Nucleus accumbens (tissue), 56 donors: ENCODE measurements at places on chromosomes 1 and 21.

DNA sequence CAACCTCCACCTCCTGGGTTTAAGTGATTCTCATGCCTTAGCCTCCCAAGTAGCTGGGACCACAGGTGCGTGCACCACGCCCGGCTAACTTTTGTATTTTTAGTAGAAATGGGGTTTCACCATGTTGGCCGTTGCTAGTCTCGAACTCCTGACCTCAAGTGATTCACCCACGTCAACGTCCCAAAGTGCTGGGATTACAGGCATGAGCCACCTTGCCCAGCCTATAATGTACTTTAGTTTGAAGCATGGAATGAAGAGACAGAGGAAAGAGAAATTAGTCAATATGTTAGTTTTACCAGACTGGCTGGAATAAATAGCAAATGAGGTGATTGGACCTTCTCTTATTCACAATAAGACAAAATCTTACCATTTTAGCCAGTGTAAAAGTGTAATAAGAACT lies 89.0 kb downstream of the GTF2B start:
- DNase-seq: no peak

DNA sequence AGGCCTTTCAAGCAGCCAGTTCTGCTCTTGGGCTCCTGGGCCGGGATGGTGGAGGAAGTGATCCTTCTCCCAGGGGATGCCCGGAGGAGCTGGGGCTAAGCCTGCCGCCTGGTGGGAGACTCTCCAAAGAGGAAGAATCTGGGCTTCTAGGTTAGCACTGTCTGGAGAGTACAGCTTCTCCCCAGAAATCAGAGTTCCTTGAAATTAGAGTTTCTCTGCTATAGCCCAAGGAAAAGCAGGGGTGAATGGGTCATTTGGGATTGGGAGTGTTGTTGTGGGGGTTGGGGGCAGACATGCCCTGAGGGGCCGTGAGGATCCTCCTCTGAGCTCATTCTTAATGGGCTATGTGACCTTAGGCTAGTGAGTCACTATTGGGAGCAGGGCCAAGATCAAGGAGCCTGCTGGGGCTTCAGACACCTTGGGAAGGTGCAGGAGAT lies 6.5 kb downstream of the LGR6 start:
- no peak for DNase-seq

DNA sequence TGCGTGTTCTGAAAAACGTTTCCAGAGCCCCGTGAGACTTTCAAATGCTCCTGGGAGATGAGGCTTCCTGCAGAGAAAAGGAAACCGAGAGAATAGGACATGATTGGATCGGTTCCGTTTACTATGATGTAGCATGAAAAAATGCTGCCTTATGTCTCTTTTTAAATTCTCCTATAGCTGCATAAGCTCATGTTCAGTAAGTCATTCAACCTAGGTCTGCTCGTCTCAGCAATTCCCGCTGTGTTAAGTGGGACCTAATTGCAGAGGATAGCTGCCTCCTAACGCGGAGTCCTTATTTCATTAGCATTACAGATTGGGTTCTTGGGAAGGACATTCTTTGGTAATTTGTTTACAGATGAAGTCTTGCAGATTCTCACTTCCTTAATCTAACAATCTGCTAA lies 165.3 kb downstream of the GALNT2 start:
- no peak for DNase-seq

DNA sequence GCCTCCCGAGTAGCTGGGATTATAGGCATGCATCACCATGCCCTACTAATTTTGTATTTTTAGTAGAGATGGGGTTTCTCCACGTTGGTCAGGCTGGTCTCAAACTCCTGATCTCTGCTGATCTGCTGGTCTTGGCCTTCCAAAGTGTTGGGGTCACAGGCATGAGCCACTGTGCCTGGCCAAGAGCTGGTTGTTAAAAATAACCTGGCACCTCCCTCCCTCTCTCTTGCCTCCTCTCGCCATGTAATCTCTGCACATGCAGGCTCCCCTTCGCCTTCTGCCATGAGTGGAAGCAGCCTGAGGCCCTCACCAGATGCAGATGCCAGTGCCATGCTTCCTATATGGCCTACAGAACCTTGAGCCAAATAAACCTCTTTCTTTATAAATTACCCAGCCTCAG lies 74.7 kb upstream of the TLR5 start:
- no peak for DNase-seq

GRCh38 chr1:242139442-242139841 lies 140.5 kb upstream of the MAP1LC3C start:
- DNase-seq: no peak

DNA sequence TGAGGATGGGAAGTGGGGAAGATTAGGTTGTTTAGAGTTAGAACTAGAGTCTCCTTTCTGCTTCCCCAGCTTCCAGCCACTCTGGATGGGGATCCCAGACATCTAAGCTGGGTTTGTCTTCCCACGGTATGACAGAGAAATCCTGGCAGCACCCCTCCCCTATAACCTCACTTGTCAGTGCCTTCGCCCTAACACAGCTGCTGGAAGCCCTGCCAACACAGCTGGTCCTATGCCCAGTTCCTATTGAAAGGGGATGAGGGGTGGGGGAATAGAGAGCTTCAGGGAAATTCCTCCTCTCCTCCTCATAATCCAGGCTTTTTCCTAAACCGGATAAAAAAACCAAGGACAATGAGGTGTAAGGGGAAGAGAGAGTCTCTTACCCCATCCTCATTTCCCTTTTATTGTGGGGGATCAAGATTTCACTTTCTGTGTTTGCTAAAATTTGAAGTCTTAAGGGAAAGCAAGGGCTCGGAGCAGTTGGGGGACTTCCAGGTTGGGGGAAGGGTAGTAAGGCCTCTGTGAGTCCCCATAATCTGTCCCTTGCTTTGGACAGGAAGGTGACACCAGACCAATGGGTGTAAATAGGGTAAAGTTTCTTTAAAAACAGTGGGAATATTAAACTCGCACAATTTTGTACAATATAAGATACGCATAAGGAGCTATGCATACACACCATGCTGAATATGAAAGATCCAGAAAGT lies 590 bp downstream of the TMOD4 start:
- peak; percentile 83 for DNase-seq

DNA sequence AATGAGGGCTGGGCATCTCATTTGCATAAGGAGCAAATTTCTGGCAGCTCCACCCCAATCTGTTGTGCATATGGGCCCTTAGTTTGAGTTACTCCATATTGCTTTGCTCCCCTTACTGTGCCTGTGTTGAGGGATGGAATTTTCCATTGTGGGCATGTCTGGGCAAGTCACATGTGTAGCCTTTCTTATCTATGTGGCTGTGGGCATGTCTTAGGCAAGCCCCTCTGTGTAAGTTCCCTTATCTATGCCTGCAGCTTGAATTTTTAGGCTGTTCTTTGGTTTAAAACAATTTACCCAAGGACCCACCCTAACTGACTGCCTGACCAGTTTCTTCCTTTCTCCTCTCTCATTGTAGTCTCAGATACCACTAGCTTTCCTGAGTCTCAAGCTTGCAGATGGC lies 405.7 kb upstream of the NCAM2 start:
- DNase-seq: no peak

- DNase-seq: no peak
Measured at GRCh38 chr1:106061586-106062495, 994.6 kb upstream of the PRMT6 start.

DNA sequence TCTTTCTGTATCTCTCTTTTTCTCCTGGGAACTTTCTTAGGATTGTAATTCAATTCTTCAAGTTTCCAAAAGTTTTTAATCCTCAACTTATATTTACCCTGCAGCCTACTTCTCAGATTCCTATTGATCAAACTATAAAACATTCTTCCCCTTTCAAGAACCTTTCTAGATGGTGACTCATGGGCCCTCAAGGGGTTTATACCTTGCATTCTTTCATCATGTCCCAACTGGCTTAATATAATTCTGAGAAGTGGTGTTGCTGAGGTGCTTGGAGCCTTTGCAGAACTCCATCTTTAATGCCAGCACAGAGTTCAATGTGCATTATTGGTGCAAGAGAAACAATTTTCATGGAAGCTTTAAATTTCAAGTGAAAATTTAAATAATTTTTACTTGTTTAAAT lies 273.4 kb downstream of the VAV3 start:
- no peak for DNase-seq

DNA sequence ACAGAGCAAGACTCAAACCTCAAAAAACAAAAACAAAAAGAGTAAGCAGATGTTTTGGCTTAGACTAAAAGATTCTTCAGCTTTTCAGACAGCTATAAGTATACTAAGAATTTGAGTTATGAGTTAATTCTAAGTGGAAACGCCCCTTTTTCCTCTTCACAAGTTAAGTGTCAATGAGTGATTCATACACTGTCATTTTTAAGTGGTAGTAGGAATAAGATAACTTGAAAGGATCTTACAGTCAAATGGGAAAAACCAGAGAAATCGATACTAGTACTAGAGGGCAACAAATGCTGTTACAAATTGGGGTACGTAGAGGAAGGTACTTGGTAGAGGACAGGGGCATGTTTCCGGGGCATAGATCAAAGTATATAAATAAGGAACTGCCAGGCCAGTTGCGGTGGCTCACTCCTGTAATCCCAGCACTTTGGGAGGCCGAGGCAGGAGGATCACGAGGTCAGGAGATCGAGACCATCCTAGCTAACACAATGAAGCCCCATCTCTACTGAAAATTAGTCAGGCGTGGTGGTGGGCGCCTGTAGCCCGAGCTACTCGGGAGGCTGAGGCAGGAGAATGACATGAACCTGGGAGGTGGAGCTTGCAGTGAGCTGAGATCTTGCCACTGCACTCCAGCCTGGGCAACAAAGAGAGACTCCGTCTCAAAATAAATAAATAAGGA lies 7.4 kb downstream of the H3-3A start:
- no peak for DNase-seq

- DNase-seq: no peak
Measured at GRCh38 chr1:229148743-229149142, 122.2 kb upstream of the RAB4A start.

DNA sequence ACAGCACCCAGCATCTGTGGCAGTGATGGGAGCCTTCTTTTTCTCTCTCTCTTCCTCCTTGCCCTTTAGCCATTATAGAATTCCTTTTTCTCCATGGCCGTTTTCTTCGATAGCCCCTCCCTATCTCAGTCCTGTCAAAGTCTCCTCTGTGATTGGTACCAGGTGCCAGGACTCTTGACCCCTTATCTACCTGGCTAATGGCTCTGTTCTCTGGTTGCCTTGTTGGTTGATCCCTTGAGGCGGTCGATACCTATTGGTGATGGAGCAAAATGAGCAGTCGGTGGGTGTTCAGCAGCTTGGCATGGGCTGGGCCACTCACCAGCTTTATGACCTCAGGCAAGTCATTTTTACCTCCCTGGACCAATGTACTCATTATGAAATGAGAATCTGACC lies 2.0 kb downstream of the ATF3 start:
- no peak for DNase-seq

GRCh38 chr1:171115280-171115897 lies 24.7 kb downstream of the FMO3 start:
- no peak for DNase-seq

- DNase-seq: no peak
Measured at GRCh38 chr1:72412286-72412685, 129.9 kb upstream of the NEGR1 start.

GRCh38 chr1:818618-819291 lies 105.0 kb upstream of the SAMD11 start:
- DNase-seq: no peak

- no peak for DNase-seq
Measured at GRCh38 chr1:248821101-248821500, 4.6 kb downstream of the SH3BP5L start.

- no peak for DNase-seq
Measured at GRCh38 chr21:25171438-25171837, 435.8 kb downstream of the MRPL39 start.
